ENCODE measurements at places on chromosomes 11 and 22.

GRCh38 chr11:130715085-130715876, 201.0 kb downstream of the SNX19 start:
- no peak for DNase-seq

DNA sequence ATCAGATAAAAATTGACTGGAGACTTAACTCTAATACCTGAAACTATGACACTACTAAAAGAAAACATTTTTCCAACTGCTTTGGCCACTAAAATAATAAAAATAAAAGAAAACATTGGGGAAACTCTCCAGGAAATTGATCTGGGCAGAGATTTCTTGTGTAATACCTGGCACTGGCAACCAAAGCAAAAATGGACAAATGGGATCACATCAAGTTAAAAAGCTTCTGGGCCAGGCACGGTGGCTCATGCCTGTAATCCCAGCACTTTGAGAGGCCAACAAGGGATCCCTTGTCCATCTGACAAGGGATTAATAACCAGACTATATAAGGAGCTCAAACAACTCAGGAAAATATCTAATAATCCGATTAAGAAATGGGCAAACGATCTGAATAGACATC, 64.6 kb upstream of the RAB1B start:
- DNase-seq: no peak

- no peak for DNase-seq
These were observed 904.5 kb downstream of the DLG2 start for GRCh38 chr11:84722583-84723108.

- DNase-seq: no peak
These were observed 38.3 kb upstream of the CCDC34 start for GRCh38 chr11:27401280-27401832.

GRCh38 chr22:32486656-32487390, 12.2 kb downstream of the FBXO7 start:
- no peak for DNase-seq

GRCh38 chr11:9573775-9574621, 528 bp downstream of the WEE1 start:
- peak; percentile 6 for DNase-seq

DNA sequence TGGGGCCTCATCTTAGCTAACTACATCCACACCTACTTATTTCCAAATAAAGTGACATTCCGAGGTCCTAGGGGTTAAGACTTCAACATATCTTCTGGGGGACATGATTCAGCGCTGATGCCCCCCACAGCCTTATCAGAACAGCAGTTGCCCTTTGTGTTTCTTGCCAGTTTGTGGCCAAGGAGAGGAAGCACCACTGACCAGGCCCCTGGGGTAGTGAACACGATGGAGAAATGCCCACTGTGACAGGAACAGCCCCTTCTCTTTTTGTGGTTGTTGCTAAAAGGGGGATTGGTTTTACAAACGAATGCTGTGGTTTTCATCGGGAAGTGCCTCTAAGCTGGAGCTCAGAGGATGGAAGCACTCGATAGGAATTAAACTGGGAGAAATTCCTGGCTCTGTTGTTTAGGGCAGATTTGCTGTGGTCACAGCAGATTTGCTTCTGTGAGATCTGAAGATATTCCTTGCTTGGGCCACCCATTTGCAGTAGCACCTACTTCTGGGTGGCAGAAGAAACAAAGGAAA, 88.8 kb downstream of the ABTB2 start:
- DNase-seq: no peak

GRCh38 chr22:30436196-30436595, 10.6 kb downstream of the MTFP1 start:
- DNase-seq: no peak

DNA sequence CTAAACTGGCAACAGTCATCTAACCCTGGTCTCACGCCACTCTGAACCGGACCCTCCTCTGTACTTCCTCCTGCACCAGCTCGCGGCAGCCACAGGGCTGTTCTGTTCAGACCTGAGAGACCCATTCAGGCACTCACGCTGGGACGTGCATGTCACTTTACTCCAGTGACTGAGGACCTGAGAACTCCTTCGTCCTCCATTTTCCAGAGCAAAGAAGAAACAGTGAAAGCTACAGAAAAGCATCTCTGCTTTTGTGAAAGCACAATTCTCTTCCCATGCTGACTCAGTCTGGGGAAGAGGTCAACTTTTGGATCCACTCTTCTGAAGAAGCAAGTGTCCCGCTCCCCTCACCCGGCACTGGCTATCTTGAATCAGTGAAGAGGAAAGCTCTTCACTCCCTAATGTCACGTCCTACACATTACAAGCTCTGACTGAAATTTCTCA, 24.5 kb downstream of the PISD start:
- no peak for DNase-seq

DNA sequence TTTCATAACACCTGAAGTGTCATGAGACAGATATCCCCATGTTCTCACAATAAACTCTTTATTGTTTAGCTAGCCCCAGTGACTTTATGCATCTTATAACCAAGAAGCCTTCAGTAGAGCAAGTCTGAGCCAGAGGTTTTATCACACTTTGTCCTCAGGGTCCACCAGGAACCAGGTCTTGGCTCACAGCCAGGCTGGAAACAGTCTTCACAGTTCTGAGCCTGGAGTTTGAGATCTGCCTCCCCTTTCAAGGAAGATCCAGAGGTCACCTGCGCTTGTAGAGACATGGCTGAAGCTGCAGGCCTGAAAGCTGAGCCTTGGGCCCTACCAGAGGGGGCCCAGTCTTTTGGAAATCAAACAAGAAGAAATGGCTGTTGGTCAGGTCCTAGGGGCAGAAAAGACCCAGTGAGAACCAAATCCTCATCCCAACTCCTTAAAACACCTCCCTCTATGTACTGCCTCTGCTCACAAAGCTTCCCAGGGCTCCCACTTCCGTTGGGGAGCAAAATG, 3.5 kb downstream of the RRP8 start:
- no peak for DNase-seq

DNA sequence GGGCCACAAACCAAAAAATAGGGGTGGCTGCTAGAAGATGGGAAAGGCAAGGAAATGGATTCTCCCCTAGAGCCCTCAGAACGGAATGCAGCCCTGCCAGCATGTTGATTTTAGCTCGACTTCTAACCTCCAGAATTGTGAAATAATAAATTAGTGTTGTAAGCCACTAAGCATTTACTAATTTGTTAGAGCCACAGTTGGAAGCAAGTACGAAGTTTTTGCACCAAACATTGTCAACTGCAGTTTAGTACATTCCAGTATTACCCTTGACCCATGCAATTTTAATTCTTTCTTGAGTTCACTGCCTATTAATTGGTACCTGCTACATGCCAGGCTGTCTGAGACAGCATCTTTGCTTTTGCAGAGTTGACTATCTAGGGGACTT, 32.2 kb downstream of the PARVA start:
- no peak for DNase-seq

- DNase-seq: no peak
These were observed 40.0 kb downstream of the WNT11 start for GRCh38 chr11:76166314-76166713.

GRCh38 chr11:21893565-21893867, 299.4 kb upstream of the ANO5 start:
- DNase-seq: no peak

DNA sequence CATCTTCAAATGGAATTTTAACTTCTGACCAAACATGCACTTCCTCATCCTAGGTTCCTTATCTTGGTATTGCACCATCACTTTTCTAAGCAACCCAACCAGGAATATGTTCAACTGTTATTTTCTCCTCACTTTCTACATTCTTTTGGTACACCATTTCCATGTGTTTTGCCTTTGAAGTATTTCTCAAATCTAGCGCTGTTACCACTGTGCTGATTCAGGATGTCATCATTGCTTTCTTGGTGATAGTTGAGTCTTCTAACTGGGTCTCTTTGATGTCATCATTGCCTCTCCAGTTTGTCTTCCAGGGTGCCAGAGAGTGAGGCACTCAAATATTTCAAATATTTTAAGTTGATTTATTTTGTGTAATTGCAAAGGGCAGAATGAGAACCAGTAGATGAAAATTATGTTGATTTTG, 47.5 kb downstream of the HORMAD2 start:
- no peak for DNase-seq

DNA sequence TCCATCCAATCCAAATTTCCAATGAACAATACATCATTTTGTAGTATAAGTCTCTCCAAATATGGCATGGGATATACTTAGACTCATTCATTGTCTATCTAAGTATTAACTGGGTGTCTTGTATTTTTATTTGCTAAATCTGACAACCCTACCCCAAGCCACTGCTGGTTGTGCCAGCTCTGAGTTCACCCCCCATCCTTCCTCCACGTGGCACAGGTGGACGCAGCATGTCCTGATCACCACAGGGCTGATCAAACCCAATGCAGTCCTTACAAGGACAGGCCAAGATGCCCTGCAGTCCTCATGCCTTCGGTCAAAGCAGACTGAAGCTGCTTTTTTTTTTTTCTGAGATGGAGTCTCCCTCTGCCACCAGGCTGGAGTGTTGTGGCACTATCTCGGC, 62.8 kb downstream of the SYN3 start:
- no peak for DNase-seq

DNA sequence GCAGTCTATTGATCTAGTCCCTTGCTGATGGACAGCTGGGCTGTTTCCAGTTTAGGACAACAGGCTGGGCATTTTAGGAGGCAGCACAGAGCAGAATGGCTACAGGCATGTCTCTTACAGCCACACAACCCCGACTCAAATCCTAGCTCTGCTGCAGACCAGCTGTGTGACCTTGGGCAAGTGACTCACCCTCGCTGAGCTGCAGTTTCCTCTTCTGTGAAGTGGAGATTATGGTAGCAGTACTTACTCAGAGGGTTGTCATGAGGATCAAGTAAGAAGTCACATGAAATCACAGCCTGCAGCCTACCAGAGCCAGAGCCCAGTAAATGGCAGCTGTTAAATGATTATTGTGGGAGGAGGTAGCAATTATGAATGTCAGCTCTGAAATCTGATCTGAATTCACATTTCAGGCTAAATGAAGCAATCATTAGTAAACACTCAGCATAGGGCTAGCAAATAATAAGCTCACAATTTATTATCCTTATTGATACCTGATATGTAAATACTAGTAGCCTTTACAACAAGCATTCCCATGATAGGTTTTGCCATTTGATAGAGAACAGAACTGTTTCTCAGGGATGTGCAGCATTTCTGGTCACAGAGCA, 58.9 kb downstream of the MYEOV start:
- DNase-seq: no peak

- DNase-seq: no peak
These were observed 56.7 kb downstream of the C11orf58 start for GRCh38 chr11:16795146-16795545.

DNA sequence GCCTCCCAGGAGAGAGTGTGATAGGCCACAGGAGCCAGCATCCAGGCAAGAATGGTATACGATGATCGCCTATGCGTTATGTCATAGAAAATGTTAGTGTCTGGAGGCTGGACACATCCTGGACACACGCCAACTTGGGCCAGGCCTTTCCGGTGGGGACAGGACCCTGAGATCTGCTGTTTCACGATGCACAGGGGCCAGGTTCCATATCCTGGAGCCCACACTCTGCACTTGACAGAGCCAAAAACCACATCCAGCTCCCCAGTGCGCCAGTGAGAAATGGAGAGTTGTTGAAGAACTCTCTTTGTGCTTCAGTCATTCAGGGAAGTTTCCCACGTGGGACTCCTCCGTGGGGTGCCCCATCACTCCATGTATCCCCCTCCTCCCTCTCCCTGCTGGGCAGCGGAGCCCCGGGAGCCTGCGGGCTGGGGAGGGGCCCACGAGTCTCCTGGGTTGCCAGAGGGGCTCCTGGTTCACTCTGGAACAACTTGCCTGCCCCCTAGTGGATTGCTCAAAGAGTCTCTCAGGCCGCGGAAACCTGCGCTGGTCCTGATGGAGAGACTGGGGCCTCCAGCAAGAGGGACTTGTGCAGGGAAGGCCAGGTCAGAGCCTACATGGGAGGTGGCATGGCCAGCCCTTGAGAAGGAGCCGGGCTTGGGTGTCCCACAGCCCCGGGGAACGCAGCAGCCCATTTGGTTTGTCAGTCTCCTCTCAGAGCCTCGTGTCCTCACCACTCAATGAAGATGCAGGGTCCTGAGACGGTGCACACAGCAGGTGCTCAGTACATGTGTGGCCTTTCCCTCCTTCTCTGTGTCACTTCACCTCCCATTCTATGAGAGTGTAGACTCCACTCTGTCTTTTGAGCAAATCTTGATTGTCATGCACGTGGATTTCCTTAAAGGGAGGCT, 10.2 kb upstream of the LRRC32 start:
- DNase-seq: peak; percentile 30

GRCh38 chr11:61011950-61012736, 40.7 kb downstream of the CD6 start:
- no peak for DNase-seq

GRCh38 chr11:77602381-77603088, 12.8 kb downstream of the AQP11 start:
- no peak for DNase-seq

- no peak for DNase-seq
These were observed 381.7 kb downstream of the TENM4 start for GRCh38 chr11:79059141-79059540.

- DNase-seq: no peak
These were observed 38.1 kb upstream of the LDLRAD3 start for GRCh38 chr11:35905646-35906276.

- no peak for DNase-seq
These were observed 30.1 kb upstream of the TP53I11 start for GRCh38 chr11:44980533-44981427.

GRCh38 chr22:48934446-48934845, 893.2 kb downstream of the BRD1 start:
- DNase-seq: no peak

- DNase-seq: no peak
These were observed 1047.7 kb downstream of the BRD1 start for GRCh38 chr22:48779661-48780596.

GRCh38 chr11:115751243-115752015, 247.2 kb upstream of the CADM1 start:
- DNase-seq: no peak

DNA sequence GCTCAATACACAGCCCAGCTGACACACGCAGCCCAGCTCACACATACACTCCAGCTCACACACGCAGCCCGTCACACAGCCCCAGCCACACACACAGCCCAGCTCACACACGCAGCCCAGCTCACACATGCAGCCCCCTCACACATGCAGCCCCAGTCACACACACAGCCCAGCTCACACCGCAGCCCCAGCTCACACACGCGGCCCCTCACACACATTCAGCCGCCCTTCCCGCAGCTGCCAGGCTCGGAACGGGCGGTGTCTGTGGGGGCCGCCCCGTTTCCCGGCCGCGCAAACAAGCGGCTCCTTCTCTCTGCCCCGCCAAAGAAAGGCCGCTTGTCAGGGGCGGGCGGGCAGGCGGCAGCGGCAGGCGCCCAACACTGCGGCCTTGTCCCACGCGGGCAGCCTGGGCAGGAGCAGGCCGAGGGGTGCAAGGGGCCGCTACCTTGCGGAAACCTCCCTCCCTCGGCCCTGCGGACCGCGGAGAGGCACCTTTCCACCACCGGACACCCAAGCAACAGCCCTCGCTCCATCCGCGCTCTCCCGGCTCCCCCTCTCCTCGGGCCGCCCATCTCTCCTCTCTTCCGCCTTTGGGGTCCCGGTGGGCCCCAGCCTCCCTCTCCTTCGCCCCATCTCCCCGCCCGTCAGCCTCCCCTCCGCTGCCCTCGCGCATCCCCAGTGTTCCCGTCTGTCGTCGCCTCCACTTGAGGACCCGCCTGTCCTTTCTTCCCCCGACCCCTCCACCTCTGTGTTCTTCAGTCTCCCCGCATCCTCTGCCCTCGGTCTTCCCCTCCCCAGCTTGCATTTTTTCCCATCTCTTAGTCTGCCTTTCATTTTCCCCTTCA, 2.2 kb downstream of the PHLDB1 start:
- DNase-seq: no peak
